NCI-H1048 (cell line): ENCODE measurements at places on chromosomes 7 and 10.

- DNase-seq, result no peak
Measured at GRCh38 chr7:131183611-131184119, 144.0 kb upstream of the MKLN1 start.

DNA sequence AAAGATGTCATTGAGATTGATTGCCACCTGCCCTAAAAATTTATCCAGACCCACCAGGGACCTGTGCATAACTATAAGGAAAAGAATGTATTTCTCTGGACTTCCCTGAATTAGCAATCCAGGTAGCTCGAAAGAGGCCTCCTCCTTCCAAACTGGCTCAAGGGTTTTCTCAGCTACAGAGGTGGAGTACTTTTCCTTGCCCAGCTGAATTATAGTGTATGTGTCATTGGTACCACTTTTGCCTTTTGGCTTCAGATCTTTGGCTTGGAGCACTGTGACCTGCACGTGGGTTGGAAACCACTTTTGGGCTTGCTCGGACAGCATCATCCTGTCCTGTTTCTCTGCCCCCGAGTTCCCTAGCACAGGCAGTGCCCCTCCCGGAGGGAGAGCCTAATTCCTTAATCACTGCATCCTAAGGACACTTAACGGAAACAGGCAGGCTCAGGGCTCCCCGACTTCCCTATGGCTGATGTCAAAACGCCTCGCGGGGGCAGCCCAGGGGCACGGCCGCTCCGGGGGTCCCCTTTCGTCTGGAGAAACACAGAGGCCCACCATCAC lies 825 bp downstream of the RAB11FIP2 start:
- DNase-seq, result no peak

DNA sequence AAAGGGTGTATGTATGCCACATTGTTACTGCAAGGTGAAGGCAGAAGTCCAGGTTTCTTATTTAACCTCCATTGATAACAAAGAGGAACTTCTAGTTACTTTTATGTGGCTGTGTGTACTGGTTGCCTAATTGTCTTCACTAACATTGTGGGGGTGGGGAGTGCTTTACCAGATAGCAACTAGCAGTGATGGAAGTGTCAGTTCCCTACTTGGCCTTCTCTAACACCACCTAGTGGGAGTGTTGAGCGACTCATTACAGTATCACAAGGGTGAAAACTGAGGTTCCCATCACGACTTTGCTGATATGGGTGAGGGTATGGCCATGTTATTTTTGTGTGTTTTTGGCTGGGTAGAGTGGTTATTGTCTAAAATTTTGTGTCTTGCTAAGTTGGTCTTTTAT lies 274.4 kb downstream of the THSD7A start:
- no peak for DNase-seq

DNA sequence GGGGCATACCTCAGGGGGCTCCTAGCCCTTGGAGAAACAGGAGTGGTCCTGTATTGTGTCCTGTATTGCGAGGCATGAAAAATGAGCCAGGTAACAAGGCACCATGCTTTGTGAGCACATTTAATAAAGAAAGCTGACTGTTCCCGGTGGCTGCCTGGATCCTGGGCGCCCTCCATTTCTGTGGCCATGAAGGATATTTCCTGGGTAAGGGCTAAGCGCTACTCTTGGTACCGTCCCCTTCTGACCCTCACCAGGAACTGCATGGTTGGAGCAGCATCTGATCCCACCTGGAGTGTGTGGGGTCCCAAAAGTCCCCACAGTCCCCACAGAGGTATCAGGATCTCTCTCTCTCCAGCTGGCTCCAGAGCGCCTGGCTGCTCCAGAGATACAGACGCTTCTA lies 139.5 kb downstream of the MAPK8 start:
- no peak for DNase-seq

- DNase-seq, result no peak
Measured at GRCh38 chr10:6146013-6146785, 56.5 kb upstream of the PFKFB3 start.

- DNase-seq, result no peak
Measured at GRCh38 chr7:132118641-132119040, 457.6 kb downstream of the PLXNA4 start.

- no peak for DNase-seq
Measured at GRCh38 chr10:98270073-98270740, 2.2 kb upstream of the LOXL4 start.

DNA sequence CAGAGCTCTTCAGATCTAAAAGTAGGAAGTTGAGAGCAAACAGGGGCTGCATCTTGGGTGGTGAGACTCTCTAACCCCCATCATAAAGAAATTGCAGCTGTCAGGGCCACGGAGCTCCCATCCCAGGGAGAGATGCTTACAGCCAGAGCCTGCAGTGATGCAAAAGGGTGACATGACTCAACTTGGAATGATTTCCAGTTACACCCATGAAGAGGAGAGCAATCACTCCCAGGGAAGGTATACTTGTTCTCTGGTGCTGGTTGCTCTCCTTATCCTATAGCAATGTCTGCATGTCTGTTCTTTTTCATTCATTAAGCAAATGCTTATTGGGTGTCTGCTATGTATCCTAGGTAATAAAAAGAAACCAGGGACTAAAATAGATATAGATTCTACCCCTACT lies 228.0 kb downstream of the RAB11FIP2 start:
- no peak for DNase-seq

- DNase-seq, result no peak
Measured at GRCh38 chr10:131810805-131811629, 89.8 kb upstream of the PPP2R2D start.

GRCh38 chr7:129405527-129405926 lies 28.7 kb upstream of the STRIP2 start:
- DNase-seq, result no peak

- no peak for DNase-seq
Measured at GRCh38 chr10:76759681-76760080, 877.9 kb downstream of the KCNMA1 start.

GRCh38 chr7:20064974-20065862 lies 152.0 kb downstream of the MACC1 start:
- DNase-seq, result no peak

- DNase-seq, result no peak
Measured at GRCh38 chr7:34260279-34260678, 354.9 kb downstream of the BMPER start.

- no peak for DNase-seq
Measured at GRCh38 chr7:573269-573932, 53.8 kb upstream of the PDGFA start.

GRCh38 chr7:119397156-119397555 lies 875.8 kb upstream of the KCND2 start:
- no peak for DNase-seq

- DNase-seq, result no peak
Measured at GRCh38 chr10:64332551-64332950, 811.4 kb downstream of the REEP3 start.
